ENCODE measurements at places on chromosomes 2 and 18.
A peak's percentile ranks its signal among the peaks of the same experiment; 100 is the strongest.

DNA sequence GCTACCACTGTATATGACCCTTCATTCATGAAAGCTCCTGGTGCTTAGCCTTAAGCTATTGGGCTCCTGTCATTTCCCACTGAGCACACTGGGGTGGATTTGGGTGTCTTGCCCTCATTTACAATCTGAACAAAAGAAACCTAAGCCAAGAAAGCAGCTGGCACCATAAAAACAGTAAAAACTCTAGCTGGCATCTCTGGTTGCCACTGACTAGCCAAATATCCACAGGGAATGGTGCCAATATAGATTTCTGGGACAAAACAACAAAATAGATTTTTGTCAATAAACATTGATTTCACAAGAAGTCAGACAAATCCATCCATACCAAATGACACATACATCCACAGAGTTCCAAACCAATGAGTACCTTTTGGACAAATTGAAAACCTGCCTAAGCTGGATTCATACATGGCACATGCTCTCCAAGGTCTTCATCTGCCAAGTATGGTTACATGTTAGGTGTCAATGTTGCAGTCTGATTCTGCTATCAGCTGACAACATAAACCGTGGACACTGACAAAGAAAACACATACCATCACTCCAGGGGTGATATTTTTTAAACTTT lies 1081.5 kb upstream of the ZEB2 start:
- H3K4me3 ChIP-seq: no peak overlapping the region
- H3K36me3 ChIP-seq: no peaks in the 10 kb centered on the region
- DNase-seq: no peak
- no peak overlapping the region for H3K27ac ChIP-seq
- no peaks in the 10 kb centered on the region for H3K27me3 ChIP-seq

- DNase-seq: no peak
- no peaks in the 10 kb centered on the region for H3K27me3 ChIP-seq
- H3K36me3 ChIP-seq: no peaks in the 10 kb centered on the region
- no peak overlapping the region for H3K27ac ChIP-seq
- no peak overlapping the region for H3K4me3 ChIP-seq
- H3K4me1 ChIP-seq: no peaks in the 10 kb centered on the region
These were observed 475.3 kb downstream of the ARHGAP15 start for GRCh38 chr2:143604566-143604959.

DNA sequence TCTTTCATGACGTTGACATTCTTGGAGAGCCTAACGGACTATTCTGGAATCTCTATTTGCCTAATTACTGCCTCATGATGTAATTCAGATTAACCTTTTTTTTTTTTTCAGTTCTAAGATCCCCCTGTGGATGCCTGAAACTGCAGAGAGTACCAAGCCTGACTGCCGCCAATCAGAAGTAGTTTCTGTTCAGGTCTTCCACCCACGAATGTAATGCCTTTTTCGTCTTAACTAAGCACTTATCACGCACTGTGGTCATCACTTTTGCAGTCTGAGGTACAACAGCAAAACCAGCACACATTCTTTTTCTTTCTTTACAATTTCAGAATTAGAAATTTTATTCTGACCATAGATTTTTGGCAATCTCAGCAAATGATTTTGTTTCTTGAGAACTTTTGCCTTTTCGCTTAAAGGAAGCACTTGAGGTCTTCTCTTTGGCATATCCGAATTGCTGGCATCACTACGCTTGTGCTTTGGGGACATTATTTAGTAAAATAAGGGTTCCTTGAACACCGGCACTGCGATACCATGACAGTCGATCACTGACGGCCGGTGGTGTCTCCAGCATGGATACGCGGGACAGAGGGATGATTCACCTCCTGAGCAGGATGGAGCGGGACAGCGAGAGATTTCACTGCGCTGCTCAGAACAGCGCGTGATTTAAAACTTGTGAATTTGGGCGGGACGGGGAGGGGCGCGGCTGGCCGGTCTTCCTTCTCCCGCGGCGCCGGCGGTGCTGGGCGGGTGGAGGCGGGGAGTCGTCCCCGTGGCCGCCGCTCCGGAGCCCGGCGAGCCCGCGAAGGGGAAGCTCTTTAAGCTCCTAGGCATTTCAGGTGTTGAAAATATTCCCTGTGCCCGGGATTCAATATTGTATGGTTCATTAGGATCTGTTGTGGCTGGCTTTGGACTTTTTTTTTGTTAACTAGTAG lies 32.0 kb upstream of the GPR55 start:
- DNase-seq: peak; percentile 33
- H3K4me1 ChIP-seq: peaks cover 8% of the 10 kb centered on the region
- no peak overlapping the region for H3K27ac ChIP-seq
- H3K27me3 ChIP-seq: peaks cover 7% of the 10 kb centered on the region
- H3K36me3 ChIP-seq: peaks cover 7% of the 10 kb centered on the region
- H3K4me3 ChIP-seq: peak overlapping the region; percentile 85

DNA sequence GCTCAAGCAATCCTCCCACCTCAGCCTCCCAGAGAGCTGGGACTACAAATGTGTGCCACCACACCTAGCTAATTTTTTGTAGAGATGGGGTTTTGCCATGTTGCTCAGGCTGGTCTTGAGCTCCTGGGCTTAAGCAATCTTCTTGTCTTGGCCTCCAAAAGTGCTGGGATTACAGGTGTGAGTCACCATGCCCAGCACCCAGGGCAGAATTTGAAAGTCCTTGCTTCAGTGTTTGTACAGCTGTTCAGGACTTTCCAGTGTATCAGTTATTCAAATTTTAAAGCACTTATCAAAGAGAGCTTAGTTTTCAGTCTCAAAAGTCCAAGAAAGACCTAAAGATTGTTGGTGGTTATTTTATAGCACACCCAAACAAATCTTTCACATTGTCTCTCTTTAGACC lies 43.6 kb upstream of the VPS54 start:
- peaks cover 11% of the 10 kb centered on the region for H3K4me1 ChIP-seq
- no peak overlapping the region for H3K27ac ChIP-seq
- DNase-seq: no peak
- no peak overlapping the region for H3K4me3 ChIP-seq
- H3K36me3 ChIP-seq: peaks cover 5% of the 10 kb centered on the region

DNA sequence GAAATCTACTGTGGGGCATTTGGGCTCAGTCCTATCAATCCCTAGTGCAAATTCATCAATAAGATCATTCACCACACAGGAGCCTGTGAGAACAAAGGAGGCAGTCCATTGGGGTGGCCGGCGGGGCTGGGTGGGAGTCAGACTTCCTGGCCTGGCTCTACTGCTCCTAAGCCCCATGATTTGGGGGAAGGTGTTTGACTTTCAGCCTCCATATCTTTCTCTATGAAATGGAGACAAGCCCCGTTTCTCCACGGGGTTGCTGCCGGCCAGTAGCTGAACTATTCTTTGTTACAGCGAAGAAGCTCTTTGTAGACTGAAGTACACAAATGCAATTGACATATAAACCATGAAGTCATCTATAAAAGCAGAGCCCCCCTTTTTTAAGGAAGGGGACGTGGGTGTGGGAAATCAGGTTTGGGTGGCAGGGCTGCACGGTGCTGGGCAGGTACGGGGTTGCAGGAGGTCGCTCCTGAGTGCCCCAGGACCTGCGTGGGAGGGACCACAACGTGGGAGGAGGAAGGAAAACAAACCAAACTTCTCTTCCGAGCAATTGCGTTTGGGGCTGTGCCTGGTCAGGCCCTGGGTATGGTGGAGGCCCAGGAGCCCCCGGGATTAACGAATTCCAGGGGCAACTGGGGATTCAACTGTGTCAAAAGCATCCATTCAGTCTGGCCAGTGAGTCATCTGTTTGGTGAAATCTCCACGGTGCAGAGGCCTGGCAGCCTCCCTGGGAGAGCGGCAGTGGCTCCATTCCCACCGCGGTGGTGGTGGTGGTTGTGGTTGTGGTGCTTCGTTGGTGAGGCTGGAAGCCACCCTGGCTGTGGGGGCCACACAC lies 18.2 kb downstream of the FBLN7 start:
- H3K27ac ChIP-seq: no peak overlapping the region
- H3K36me3 ChIP-seq: no peaks in the 10 kb centered on the region
- H3K4me3 ChIP-seq: no peak overlapping the region
- peaks cover 6% of the 10 kb centered on the region for H3K4me1 ChIP-seq
- DNase-seq: no peak

DNA sequence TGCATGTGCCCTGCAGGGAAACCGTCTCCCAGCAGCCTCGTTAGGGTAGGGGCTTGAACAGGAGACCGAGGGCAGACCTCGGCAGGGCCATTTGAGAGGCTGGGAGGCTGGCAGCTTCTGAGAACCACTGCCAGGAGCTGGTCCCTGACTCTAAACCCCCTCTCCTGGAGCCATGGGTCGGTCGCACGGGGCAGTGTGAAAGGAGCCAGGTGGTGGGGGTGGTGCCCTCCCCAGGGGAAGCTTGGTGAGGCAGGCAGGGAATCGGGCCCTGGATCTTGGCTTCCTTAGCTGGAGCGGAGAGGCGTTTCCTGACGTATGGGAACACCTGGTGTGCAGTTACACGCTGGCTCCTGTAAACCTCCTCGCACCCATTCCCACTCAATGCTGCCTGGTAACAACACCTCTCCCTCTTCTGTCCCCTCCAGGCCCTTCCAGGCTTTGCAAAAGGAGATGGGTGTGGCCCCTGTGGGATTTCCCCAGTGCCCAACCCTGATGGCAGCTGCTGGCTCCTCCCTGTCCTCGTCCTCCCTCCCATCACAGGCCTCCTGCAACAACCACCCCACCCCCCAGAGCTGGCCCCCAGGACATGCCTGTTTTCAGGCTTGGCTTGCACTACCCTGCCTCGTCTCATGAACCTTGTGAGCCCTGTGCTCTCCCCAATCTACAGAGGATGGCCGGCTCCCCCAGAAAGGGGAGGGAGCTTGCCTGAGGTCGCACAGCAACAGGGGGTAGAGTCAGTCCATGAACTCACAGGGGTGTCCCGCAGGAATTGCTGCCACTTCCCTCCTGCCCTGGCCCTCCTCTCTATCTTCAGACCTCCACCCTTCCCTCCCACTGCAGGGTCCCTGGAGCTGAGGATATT lies 24.4 kb downstream of the ADRA2B start:
- H3K27ac ChIP-seq: no peak overlapping the region
- no peak overlapping the region for H3K4me3 ChIP-seq
- no peaks in the 10 kb centered on the region for H3K36me3 ChIP-seq
- no peaks in the 10 kb centered on the region for H3K4me1 ChIP-seq

DNA sequence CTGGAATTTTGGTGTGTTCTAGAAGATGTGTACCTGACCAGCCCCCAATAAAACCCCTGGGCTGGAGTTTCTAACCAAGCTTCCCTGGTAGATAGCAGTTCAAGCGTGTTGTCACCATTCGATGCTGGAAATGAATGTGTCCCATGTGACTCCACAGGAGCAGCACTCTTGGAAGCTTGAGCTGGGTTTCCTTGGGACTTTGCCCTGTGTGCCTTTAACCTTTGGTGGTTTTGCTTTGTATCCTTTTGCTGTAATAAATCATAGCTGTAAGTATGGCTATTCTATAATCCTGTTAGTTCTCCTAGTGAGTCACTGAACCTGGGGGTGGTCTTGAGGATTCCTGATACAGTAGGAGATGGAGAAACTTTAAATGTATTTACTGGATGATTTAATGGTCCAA lies 65.2 kb downstream of the KLHL14 start:
- H3K27ac ChIP-seq: no peak overlapping the region
- H3K4me3 ChIP-seq: no peak overlapping the region
- DNase-seq: no peak
- H3K36me3 ChIP-seq: no peaks in the 10 kb centered on the region

DNA sequence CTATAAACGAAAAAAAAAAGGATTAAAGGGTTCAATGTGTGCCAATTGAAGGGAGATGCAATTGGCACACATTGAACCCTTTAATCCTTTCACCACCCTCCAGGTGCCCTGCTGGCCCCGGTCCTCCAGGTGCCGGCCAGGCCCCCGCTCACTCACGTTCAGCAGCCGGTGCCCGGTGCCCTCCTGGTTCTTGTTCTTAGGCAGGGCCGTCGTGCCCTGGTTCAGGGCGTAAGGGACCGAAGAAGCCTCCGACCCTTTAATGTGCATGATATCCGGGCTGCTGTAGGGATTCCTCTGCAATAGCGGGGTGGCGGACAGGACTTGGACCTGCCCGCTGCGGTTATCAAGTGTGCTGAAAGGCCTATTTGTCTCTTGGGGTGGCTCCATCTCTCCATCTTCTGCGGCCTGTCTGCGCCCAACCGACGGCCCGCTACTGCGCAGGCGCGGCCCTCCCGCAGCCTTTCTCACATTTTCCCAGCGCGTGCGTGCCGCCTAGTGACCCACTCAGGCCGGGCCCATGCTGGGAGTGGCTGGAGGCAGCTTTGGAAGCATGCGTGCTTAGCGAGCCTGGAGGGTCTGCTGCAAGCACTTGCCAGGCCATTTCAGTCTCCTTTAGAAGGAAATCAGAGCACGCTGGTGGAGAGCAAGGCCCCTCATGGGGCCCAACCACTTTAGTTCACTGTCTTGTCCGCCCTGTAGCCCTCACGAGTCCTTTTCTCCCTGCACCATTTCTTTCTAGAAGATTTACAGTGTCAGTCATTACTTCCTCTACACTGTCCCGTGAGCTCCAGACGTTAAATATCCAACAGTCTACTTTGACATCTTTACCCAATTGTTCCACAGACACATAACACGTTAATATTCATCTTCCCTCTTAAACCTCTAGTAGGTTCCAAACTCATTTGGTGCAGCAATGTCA lies 24.3 kb downstream of the TMEM237 start:
- H3K4me1 ChIP-seq: no peaks in the 10 kb centered on the region
- H3K4me3 ChIP-seq: no peak overlapping the region
- peak; percentile 18 for DNase-seq
- no peak overlapping the region for H3K27ac ChIP-seq

- no peak for DNase-seq
- H3K4me1 ChIP-seq: no peaks in the 10 kb centered on the region
- no peaks in the 10 kb centered on the region for H3K36me3 ChIP-seq
- no peak overlapping the region for H3K4me3 ChIP-seq
- no peaks in the 10 kb centered on the region for H3K27me3 ChIP-seq
These were observed 714.6 kb downstream of the ERBB4 start for GRCh38 chr2:211823886-211824479.

DNA sequence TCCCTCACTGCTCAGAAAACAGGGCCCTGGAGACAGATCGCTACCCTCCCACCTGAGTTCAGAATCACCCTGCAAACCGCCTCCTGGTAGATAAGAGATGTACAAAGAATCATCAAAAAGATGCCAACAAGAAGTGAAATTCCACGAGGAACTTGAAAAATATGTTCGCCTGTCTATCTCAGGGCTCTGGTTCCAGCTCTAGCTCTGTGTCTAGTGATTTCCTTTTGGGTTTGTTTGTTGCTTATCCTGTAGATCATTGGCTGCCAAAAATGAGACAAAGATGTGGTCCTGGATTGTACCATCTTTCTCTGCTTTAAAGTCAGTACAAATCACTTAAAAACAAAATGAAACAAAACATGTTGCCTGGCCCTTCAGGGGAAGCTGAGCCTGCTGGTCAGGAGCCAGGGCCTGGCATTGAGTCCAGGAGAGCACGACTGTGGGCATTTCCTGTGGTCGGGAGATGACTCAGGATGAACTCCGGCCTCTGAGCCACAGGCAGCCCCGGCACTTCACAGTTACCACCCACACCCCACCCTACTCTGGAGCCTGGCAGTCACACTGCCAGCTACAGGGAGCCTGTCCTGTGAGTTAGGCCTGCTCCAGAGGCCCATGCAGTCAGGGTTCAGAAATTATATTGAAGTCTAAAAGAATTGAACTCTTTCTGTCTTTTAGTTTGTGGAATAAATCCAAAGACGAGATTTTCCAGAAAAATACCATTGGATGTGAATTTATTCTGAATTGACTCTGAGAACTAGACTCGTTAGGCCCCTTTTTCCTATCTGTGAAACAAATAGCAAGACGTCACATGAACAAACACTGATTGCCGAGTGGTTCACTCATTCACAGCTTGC lies 8.0 kb upstream of the ITGB6 start:
- H3K4me3 ChIP-seq: no peak overlapping the region
- DNase-seq: no peak
- H3K36me3 ChIP-seq: no peaks in the 10 kb centered on the region
- no peak overlapping the region for H3K27ac ChIP-seq
